ENCODE measurements at places on chromosomes 6 and 20. TPM values are rescaled to one million over a fixed set of nuclear protein-coding genes. Genes with fewer than 3 reads are reported as not detected.

GRCh38 chr6:88741939-88742338 is 221.5 kb downstream of the RNGTT start:
- no peak for DNase-seq

DNA sequence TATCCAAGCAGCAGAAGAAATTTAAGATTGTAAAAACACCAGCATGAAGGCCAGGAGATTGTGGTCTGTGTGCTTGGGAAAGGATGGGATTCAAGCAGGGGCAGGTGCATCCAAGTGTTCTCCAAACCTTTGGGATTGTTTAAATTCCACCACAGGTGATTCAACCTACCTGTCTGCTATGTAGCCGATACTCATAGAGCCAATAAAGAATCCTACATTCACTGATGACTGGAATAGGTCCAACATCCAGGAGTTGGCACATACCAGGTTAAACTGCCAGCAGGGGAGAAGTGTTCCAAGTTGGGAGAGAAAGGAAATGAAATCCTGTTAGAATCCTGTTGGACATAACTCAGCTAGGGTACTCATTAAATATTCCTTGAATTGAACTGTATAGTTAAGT is 2.2 kb downstream of the SLC22A2 start:
- no peak for DNase-seq

DNA sequence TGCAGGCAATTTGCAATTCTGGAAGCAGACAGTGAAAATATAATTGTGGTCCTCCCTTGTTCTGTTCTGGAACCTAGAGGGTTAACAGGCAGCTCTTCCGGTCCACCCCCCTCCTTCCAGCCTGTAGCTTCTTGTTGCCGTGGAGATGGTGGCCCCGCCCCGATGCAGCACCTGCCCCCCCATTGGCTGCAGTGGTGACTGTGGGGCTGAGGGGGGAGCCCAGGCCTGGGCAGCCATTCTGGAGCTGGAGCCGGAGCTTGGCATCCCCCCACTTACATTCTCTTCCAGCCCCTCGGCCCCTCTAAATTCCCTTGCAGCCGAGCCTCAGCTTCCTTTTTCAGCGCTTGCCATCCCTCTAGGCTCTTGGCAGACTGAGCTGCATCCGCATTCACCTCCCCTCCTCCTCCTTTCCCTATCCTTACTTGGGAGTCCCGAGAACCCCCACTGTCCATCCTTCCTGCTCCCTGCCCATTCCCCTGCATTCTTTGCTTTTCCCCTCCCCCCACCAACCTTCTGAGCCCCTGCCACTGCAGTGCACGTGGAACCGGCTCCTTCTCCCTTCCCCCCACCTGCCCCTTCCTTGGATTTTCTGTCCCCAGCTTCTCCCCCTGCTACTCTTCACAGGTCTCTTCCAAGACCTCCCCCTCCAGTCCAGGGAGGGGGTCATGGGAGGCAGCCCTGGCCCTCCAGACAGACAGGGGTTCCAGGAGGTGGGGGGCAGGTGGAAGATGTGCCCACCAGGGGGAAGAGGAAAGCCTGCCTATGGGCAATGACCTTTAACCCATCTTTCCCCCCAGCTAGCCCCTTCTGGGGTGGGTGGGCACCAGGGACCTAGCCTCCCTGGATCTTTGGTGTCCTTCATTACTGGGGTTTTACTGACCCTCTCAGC is 11.4 kb downstream of the SYNGAP1 start:
- DNase-seq, result no peak

The OPN5 gene
- total RNA-seq, result not detected

The PTK6 gene
- 0.55 TPM for total RNA-seq
